Astrocyte of the cerebellum (primary cell): ENCODE measurements at places on chromosomes 7 and 10.

- DNase-seq: no peak
These were observed 562 bp downstream of the TMEM243 start for GRCh38 chr7:87218796-87219544.

DNA sequence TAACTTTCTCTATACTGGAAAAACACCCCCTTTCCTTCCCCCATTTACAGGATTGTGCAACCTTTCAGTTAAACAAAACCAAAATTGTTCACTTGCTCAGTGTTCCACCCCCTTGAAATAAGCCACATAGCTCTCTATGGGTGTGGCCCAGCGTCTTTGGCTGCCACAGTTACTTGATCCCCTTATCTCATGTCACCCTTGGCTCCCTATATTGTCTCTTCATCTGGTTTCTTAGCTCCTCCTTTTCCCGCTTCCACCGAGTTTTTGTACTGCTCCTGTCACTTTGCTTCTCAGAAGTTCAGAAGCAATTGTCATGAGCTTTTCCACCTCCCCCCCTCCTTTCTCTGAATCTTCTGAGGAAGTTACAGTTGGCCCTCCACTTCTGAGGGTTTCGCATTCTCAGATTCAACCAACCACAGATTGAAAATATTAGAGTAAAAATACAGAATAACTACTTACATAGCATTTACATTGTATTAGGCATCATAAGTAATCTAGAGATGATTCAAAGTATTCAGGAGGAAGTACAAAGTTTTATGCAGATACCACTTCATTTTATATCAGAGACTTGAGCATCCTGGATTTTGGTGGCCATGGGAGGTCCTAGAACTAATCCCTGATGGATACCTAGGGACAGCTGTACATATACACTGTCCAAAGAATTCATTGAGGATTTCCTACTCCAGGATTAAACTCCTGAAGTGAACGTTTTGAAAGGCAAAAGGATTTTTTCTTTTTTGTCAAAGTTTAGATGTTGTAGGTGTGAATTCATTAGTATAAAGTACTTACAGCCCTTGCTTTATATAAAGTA lies 60.4 kb downstream of the ADD3 start:
- no peak for DNase-seq

- DNase-seq: no peak
These were observed 89.5 kb downstream of the VWDE start for GRCh38 chr7:12314199-12314598.

GRCh38 chr7:99828811-99829210 lies 998 bp downstream of the CYP3A43 start:
- no peak for DNase-seq

- peak; percentile 38 for DNase-seq
These were observed 97.9 kb upstream of the KLF14 start for GRCh38 chr7:130831817-130832481.

- no peak for DNase-seq
These were observed 110.1 kb upstream of the GPR22 start for GRCh38 chr7:107359520-107360316.

DNA sequence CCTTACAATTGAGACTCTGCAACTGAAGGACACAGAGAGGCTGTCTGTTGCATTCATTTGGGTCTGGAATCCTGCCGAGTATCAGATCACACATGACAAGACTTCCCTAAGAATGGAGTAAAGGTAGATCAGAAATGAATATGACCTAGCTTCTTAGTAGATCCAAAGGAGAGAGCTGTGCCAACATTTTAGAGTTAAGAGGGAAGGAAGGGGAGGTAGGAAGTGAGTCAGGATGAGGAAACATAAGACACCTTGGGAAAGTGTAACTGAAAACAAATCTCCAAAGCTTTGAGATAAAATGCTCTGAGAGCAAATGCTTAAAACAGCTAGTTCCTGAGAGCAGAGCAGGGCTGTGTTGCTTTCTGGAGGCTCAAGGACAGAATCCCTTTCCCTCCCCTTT lies 6.1 kb upstream of the SLC25A13 start:
- no peak for DNase-seq

DNA sequence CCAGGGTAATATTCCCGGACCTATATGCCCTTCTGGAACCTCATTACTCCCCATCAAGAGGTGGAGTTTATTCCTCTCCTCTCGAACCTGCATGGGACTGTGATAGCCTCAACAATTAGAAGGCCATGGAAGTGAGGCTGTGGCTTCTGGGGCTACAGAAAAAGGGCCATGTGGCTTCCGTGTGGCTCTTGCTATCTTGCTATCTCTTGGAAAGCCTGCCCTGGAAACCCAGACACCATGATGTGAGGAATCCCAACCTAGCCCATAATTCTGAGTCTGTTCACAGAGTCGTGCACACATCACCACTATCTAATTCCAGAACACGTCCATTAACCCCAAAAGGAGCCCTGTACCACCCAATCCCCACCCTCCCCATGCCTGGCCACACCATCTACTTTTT lies 20.8 kb upstream of the SH3PXD2A start:
- DNase-seq: no peak

DNA sequence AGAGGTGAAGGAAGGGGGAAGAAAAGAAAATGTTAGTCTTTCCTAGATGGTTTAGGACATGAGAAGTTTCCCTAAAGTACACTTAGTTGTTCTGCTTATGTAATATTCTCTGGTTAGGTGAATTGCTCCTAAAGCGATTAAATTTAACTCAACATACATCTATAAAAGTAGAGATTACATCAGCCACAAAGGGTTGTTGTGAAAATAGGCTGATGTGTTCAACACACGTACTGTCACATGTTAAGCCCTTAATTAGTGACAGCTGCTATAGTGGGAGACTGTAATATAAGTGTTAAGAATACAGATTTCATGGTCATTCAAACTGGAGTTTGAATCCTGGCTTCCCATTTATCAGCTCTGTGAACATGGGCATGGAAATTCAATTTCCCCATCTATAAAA lies 12.8 kb downstream of the HECTD2 start:
- DNase-seq: no peak

DNA sequence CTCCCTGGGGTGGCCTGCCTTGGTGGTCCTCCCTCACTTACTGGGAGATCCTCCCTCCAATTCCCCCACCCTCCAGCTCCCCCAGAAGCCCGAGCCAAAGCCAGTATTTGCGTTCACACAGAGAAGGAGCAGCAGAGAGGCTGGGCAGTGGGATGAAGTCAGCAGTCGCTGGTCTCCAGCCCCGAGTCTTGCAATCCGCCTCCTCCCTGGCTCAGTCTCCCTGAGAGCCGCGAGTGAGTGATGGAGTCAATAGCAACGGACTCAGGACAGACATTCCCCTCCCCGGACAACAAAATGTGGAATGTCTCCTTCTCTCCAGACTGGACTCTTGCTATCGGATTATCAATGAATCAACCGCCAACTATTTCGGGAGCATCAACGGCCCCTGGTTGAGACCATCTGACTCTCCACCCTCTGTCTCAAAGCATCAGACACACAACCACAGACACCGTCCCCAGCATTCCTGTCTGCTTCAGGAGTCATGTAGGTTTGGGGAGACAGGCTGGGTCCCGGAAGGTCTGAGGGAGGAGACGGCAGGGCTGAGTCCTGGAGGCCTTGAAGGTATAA lies 178.4 kb downstream of the SH3PXD2A start:
- DNase-seq: no peak

DNA sequence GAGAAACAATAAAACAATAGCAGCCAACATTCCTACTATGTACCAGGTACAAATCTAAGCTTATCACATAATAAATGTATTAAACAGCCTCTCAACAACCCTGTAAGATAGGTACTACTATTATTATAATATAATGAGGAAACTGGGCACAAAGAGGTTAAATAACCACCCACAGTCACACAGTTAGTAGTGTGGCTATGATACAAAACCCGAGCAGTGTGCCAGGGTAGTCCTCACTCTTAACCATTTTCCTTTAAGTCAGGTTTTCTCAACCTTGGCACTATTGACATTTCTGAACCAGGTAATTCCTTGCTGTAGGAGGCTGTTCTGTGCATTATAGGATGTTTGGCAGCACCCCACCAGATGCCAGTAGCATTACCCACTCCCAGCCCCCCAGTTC lies 48.8 kb downstream of the DNAJC1 start:
- DNase-seq: no peak

GRCh38 chr10:69786791-69787190 lies 14.9 kb upstream of the COL13A1 start:
- DNase-seq: peak; percentile 41

GRCh38 chr7:134931487-134931886 lies 54.8 kb upstream of the AGBL3 start:
- no peak for DNase-seq

- DNase-seq: peak; percentile 59
These were observed 39.2 kb downstream of the ENO4 start for GRCh38 chr10:116888380-116889055.

- DNase-seq: no peak
These were observed 27.3 kb upstream of the SYCE1 start for GRCh38 chr10:133592716-133593115.

GRCh38 chr7:142611566-142612236 lies 137.6 kb upstream of the PRSS1 start:
- no peak for DNase-seq

GRCh38 chr10:47042780-47043750 lies 131.8 kb downstream of the PTPN20 start:
- no peak for DNase-seq

DNA sequence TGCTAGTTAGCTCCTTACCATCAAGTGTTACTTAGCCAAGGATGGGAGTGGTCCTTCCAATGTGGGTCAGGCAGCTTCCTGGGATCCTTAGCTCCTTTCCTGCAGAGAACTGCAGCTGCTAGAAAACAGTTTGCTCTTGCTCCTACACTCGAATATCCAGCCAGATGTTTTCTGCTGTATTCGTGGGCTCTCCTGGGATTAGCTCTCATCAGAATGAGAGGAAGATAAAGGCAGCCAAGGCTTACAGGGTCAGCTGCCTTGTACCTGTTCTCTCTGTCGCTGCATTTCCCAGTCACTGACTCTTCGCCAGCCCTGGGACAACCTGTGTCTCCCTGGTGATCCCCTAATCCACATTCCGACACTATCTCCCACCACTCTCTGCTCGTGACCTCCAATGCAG lies 29.0 kb downstream of the NEUROD6 start:
- no peak for DNase-seq
